ENCODE measurements at places on chromosomes 7 and 10.

DNA sequence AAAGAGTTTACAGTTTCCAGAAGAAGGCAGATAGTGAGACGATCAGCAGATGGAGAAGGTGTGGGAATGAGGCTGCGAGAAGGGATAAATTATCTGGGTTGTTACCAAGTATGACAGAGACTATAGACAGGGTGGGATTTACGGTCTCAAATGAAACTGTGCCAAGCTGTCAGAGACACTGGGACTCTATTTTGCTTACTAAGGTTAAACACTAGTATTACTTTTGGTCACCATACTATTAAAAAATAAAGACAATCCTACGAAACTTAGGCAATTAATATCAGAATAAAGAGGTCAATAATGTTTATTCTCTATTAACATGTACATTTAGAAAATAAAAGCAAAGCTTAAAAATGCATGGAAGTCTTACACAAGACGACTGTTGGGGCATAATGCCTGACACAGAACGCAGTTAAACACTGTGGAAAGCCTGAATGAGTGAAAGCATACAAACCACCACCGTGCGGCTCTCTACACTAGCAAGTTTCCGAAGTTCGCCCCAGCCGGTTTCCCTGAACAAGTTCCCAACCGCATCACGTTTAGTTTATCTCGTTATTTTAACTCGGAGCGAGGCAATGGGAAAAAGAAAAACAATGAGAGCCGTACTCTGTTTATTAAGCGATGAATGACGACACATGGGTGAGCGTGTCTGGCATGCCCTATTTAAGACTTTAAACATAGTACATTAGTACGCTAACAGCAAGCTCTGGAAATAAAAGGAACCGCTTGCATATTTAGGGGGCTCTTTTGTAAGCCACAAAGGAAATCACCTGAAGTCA is 909 bp upstream of the CC2D2B start:
- peak; percentile 24 for DNase-seq

DNA sequence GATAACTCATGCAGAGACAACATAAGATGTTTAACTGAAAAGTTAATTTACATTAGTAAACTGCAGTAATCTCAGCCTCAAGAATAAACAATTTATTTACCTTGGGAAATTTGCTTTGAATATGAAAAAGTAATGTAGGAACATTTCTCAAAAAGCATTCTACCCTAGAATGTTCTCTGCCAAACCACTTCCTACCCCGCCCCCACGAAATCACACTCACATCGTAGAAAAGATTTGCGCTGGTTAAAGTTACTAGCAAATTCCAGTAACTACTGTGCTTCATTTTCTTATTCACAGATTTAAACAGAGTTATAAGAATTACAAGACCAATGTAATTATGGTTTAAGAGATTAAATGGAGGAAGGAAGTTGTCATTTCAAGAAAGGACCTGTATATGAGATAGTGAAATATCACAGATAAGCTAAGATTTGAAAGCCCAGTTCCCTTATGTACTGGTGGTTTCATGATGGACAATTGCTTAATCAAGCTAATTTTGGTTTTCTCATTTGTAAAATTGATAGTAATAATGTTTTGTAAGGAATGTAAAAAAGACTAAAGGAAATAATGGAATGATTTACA is 175.4 kb downstream of the GNAI1 start:
- no peak for DNase-seq

DNA sequence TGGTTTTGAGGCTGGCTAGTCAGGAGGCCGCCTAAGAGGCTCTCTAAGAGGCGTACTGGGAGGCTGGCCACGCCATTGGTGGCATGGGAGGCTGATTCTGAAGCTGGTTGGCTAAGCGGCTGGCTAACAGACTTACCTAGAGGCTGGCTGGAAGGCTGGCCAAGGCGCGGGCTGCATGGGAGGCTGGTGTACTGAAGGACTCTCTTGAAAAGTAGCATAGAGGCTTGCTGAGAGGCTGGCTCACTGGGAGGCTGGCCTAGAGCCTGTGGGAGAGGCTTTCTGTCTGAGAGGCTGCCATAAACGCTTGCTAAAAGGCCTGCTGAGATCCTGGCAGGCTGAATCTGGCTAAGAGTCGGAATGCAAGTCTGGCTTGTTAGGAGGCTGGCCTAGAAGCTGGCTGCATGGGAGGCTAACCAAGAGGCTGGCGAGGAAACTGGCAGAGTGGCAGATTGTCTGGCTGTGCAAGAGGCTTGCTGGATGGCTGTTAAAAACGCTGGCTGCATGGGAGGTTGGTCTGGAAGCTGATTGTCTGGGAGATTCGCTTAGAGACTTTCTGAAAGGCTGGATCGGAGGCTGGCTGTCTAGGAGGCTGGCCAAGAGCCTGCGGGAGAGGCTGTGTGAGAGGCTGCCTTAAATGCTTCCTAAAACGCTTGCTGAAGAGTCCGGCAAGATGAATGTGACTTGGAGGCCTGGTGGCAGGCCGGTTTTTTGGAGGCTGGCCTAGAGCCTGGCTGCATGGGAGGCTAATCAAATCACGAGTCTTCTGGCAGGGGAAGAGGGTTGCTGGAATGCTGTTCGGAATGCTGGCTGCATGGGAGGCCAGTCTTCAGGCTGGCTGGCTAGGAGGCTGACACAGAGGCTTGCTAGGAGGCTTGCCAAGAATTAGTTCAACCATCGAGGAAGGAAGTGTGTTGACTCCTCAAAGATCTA is 134.2 kb downstream of the OR13A1 start:
- DNase-seq = no peak

DNA sequence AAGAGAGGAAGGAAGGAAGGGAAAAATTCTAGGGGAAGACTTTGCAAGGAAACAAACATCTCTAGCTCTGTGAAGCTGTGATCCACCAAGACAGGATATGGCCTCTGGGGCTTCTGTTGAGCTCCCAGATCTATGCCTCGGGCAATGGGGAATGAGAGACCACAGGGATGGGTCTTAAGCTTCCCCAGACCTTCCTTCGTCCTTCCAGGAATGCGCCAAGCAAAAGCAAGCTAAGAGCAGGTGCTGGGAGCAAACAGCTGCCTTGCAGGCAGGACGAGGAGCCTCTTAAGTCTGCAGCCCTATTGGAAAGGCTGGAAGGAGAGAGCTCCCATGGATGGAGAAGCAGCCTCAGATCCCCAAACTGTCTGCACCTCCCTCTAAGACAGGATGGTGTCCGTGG is 21.9 kb upstream of the ELN start:
- DNase-seq = no peak

DNA sequence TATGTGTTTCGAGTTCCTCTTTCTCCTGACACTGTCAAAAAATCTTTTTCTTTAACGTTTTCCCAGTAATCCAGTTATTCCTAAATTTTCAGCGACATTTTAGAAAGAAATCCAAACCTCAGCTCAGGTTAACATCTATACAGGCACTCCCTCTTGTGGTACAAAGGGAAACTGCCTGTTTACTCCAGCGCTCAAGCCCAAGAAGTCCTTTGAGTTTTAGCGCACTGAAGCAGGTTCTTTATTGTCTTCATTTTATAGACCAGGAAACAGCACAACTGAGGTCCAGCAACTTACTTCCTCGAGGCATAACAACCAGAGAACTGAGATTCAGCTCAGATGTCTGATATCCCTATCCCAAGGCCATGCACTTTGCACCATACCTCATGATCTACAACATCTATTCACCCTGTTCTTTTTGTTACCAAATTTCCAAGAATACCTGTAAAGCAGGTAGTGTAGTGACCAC is 287.2 kb upstream of the MKLN1 start:
- DNase-seq = no peak

DNA sequence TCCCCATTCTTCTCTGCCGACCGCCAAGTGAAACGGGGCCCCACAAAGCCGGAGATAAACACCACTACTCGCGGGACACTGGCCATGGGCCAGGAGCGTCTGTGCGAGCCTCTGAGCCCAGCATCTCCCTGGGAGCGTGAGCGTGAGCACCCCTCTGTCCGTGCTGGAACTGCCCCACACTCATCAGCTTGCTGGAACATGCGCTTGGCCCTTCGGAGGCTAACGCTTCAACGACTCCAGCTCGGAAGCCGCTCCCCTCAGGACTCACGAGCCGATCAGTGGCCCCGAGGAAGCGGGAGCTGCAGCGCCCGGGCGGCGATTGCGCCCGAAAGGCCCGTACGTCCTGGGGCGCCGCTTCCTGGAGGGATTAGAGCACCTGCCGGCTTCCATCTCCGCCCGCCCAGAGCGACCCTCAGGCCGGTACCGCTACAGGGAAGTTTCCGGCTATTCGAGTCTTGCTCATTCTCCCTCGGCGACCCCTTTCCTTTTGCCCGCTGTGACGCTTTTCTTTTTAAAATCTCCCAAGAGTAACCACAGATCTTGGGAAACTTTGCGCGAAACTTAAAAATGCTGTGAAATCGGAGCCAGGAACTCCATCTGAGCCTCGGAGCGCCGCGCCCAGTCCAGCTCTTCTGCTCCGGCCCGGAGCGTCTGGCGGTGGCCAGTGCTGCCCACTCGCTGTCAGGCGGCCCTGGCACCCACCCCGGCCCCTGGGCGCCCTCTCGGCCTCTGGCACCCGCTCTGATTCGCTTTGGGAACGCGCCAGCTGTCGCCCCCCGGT is 1.0 kb downstream of the TLL2 start:
- no peak for DNase-seq

- peak; percentile 98 for DNase-seq
Observed at GRCh38 chr7:47783456-47784223, 164.6 kb downstream of the PKD1L1 start.

- no peak for DNase-seq
Observed at GRCh38 chr7:97844036-97844435, 28.2 kb downstream of the ASNS start.

DNA sequence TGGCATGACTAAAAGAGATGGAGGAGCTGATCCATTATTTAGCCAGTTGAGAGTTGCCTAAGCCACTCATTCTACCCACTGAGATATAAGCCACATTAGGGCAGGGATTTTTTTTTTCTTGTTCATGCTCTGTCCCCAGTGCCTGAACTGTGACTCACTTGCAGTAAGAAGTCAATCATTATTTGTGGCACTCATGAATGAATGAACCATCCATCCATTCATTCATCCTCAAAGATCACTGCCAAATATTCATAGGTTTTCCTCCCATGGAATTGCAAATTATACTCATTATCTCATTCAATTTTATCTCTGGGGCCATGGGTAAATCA is 22.8 kb upstream of the ARID5B start:
- no peak for DNase-seq

- DNase-seq = no peak
Observed at GRCh38 chr10:129891806-129892205, 72.3 kb downstream of the EBF3 start.

DNA sequence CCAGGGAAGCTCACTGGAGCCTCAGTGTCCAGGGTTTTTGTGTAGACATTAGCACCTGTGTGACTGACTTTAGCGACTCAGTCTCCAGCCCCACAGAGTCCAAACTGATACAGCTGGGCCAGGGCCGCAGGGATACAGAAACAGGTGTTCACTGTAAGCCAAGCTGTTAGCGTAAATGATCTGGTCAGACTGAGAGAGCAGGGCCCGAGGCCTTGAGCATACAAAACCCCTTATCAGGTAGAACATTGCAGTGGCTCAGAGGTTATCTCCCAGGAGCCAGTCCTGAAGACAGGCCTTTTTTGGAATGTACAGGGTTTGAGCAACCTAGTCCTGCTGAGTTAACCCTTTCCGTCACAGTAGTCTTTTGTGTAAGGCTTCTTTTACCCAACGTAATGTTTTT is 25.0 kb downstream of the LHPP start:
- DNase-seq = no peak

DNA sequence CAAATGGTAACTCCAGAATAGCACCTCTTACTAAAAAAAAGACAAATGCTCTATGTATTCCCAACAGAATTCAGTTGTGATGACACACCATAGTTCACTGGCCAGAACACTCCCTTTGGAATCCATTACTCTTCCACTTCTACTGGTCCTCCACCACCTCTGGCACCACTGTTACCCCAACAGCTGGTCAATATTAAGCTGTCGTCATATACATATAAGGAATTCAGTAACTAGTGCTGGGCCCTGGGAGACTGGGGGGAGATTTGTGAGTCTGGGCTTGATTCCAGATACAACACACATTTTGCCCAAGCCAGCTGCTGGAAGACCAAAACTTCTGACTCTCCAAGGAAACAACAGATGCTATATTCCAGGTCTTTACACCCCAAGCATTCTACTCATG is 26.0 kb upstream of the ITGA8 start:
- no peak for DNase-seq

DNA sequence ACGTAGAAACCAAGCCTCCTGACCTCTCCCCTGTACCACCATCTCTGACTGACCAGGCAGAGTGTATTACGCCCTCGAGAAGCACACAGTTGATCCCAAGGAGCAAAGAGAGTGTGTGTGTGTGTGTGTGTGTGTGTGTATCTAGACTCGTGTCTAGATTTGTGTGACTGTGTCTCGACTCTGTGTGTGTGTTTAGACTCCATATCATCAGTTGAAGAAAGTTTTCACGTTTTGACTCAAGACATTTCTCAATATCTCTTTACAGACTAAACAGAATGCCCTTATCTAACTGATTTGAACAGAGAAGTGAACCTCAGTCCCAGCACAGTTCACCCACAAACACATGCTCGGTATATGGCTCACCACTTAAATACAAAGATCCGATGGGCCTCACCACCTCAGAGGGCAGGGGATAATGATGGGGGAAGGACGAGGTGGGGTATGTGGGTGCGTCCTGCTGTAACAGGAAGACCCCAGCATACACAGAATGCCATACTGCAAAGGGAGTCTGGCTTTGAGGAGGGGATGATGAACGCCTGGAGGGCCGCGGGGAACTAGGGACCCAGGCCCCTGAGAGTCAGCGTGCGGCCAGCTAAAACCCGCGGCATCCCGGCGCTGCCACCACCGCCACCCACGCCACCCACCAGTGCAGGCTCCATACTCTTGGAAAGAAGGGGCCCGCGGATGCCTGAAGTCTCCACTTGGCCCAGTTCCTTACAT is 780 bp downstream of the ALDH18A1 start:
- peak; percentile 22 for DNase-seq

- DNase-seq = no peak
Observed at GRCh38 chr7:27685209-27685608, 22.5 kb upstream of the HIBADH start.

DNA sequence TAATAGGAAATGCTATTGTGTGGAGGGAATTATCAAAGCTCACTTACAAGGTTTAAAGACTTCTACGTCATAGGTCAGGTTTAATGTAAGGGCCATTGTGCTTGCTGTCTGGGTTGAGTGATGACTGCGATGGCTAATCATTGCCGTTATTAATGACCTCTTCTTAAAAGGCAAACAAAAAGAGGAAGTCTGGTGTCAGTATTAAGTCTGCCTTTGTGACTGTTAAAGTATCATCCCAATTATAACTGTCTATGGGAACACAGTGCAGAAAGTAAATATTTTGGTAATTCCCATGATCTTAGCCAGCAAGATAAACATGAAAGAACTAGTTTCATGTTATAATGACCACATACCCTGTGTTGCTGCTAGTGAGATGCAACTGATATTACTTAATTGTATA is 382.4 kb downstream of the BBS9 start:
- DNase-seq = no peak

Data from retinal pigment epithelial cell (primary cell).